ENCODE measurements at places on chromosomes 6 and 20.

DNA sequence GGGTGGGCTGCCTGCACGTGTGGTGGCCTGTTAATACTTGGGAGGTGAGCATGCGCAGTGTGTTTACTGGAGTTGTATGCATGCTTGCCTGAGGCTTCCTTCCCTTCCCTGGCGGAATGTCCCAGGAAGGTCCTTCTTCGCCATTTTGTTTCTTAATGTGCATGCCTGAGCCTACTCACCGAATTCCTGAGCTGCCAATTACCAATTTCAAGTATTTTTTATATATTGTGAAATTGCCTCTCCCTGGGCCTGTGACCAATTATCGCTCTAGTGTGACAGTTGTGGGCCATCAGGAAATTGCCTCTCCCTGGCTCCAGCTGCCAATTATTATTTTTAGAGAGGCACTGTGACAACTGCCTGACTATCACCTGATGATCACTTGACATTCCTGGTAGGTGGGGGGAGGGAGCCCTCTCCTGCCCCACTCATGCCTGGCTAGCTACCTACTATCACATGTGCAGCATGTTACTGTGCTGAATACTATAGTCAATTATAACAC, 70.0 kb downstream of the FAM50B start:
- DNase-seq = no peak

- DNase-seq = peak; percentile 77
These were observed 369.0 kb downstream of the THBS2 start for GRCh38 chr6:168884646-168885086.

DNA sequence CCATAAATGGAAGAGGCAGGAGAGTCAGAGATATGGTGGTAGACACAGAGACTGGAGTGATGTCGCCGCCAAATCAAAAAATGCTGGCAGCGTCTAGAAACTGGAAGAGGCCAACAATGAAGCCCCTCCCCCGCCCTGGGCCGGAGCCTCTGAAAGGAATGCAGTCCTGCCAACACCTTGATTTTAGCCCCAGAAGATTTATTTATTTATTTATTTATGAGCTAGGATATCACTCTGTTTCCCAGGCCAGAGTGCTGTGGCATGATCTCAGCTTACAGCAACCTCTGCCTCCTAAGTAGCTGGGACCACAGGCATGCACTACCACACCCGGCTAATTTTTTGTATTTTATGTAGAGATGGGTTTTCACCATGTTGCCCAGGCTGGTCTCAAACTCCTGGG, 82.6 kb upstream of the CCDC167 start:
- DNase-seq = no peak

GRCh38 chr6:169171016-169171415, 82.6 kb downstream of the THBS2 start:
- no peak for DNase-seq

DNA sequence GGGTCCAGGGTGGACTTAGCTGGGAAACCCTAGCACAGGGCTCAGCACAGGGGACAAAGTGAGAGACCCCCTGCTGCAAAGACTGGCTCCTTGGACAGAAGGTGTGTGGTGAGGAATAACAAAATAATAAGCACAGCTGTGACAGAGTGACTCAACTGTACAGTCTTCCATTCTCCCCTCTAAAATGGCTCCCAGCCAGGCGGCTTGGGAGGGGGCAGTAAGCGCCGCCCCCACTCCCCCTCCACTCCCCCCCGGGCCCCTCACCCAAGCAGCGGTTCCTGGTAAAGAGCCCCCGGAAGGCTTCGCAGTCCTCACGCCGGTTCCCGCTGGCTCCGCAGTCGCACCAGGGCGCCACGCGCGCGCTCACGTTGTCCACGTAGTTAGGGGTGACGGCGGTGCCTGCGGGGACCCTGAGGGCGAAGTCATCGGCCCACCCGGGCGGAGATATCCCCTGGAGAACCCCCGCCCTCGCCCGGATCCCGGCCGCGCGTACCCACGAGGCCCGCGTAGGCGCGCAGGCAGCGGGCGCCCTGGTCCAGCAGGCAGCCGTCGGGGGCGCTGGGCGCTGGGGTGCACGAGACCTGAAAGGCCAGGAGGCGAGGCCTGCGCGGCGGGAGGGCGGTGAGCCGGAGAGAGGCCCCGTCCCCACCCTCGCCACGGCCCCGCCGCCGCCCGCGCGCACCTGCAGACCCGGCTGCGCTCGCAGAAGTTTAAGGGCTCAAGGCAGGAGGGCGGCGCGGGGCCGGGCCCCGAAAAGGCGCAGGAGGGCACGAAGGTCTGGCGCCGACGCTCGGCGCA, 2.7 kb downstream of the GFRA4 start:
- no peak for DNase-seq

DNA sequence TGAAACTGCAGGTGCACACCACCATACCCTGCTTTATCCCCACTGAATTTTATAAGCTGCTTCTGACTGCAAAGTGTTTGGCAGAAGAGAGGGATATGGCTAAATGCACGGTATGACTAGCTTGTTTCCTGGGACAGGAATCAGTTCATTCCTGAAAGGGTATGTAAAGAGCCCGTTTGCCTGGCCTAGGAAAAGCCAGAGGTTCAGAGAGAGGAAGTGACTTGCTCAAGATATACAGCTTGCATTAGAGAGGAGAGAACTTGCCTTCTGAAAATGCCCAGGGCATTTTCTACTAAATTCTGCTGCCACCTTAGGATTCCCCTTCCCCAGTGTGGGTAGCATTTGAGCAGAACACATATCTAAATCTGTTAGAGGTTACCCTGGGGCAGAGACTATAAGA, 683 bp upstream of the GCNT2 start:
- no peak for DNase-seq

DNA sequence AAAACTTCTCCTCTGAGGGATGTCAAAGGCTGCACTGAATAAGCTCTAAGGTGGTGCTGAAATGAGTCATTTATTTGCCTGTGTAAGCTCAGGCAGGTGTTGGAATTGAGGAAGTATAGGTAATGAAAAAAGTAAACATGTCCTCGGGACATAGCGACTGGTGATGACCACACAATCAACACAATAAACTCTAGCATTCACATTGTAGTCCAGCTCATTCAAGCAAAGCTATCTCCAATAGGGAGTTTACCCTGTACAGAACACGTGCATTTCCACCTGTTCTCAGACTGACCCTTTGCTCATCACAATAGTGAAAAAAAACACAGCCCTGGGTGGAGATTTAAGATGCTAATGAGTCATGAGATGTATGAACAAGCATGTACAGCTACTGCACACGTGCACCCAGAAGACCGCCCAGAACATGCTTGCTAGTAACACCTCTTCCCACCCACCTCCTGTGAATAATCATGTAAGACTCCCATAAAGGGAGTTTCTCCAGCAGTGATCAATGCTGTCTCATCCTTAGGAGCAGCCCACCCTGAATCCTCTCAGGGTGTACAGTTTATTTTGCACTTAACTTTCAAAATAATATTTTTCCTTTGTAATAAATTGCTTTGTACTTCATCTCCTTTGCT, 33.0 kb upstream of the POU5F1 start:
- peak; percentile 72 for DNase-seq

DNA sequence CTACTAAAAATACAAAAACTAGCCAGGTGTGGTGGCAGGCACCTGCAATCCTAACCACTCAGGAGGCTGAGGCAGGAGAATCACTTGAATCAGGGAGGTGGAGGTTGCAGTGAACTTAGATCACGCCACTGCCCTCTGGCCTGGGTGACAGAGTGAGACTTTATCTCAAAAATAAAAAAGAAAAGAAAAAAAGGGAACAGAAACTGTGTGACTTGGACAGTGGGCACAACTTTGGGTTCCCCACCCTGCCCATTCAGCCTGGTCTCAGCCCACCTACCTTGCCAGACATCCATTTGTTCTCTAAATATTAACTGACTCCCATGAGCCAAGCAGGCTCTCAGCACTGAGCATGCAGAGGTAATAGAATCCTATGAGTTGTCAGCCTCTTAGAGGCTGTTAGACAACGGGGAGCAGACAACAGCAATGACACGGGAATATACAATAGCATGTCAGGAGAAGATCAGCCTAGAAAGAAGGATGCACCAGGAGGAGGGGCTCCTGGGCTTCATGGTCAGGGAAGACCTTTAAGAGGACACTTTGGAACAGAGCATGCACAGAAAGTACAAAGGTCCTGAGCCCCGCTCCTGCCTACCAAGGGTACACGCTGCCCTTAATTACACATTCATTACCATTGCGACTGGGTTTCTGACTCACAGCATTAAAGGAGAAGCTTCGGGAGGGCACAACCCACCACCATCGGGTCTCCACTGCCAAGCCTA, 20.0 kb downstream of the FAM209B start:
- DNase-seq = no peak

- DNase-seq = no peak
These were observed at the start of gene SPATS1 for GRCh38 chr6:44342489-44342888. Gene SPATS1, plus strand, starts transcription at chr6:44342650. Its CDS starts 446 bp downstream, at chr6:44343096.

DNA sequence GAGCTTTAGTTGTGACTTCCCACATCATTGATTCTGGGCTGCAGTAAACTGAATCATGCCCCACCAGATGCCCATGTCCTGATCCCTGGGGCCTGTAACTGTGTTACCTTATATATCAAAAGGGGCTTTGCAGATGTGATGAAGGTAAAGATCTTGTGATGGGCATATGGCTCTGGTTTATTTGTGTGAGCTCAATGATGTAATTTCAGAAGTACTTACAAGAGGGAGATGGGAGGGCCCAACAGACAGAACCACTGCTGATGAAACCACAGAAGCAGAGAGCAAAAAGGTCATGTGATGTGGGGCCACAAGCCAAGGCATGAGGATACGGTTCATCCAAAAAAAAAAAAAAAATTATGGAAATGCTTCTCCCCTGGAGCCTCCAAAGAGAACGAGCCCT, 118.7 kb downstream of the TOX2 start:
- no peak for DNase-seq

DNA sequence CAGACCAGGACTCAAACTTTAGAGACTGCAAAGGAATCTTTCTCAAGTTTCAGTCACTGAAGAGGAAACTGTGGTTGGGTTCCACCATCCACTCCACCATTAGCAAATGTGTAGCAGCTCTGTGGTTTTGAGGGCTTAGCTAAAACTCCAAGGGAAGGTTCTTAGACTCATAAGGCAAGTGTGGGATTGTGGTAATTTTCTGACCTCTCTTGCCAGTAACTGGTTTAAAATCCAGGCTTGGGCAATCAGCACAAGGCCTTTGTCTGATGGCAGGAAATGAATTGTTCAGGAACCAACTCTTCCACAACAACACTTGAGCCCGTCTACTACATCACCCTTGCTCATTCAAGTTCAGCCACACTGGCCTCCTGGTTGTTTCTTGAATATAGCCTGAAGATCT, 68.6 kb upstream of the FBXL4 start:
- DNase-seq = no peak

GRCh38 chr20:3820048-3820900, at the start of gene AP5S1:
Gene AP5S1, plus strand, starts transcription at chr20:3820547. Its CDS starts 1,571 bp downstream, at chr20:3822118.
- DNase-seq = peak; percentile 93

DNA sequence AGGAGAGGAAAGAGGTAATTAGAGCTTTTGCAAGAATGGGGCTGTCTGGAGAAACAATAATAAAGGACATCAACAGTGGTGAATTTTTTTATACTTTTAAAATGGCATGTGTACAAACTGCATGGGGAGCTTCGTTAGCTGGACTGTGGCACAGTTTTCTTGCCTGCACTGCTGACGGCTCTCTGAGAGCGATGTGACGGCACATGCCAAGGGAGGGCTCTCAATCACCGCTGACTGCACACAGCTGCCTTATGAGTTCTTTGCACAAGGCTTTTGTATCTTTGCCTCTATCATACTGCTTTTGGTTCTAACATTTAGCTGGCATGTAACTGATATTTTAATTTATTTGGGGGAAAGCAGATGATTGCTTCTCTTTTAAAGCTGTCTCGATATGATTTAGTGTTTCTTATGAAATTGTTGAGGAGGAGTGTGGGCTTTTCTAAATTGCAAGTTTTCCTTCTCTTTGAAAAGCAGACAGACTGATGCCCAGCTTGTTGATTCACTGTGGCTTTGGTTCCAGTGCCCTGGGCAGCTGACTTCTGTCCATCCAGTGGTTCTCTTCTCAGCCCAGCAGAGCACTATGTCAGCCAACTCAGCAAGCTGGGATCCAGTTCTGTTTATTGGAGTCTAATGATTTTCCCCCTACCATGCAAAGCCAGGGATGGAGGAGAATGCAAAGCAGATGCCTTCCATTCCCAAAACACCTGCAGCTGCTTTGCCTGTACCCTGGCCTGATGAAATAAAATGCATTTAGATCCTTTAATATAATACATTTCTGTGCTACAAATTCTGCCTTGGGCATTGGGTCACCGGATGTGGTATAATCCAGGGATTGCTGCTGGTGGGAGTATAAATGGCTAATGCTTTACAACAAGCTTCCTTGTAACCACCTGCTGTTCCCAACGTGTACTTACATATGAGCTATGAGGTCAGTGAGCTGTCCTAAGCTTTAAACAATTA, 323.9 kb downstream of the ZFAND3 start:
- no peak for DNase-seq

- no peak for DNase-seq
These were observed 20.2 kb downstream of the SENP6 start for GRCh38 chr6:75621846-75622245.

Measured in CD4-positive, alpha-beta T cell treated with Interleukin-17A for 1 hour (primary cell).